ENCODE measurements at places on chromosomes 16 and 17. TPM values are rescaled to one million over a fixed set of nuclear protein-coding genes. Genes with fewer than 3 reads are reported as not detected.

DNA sequence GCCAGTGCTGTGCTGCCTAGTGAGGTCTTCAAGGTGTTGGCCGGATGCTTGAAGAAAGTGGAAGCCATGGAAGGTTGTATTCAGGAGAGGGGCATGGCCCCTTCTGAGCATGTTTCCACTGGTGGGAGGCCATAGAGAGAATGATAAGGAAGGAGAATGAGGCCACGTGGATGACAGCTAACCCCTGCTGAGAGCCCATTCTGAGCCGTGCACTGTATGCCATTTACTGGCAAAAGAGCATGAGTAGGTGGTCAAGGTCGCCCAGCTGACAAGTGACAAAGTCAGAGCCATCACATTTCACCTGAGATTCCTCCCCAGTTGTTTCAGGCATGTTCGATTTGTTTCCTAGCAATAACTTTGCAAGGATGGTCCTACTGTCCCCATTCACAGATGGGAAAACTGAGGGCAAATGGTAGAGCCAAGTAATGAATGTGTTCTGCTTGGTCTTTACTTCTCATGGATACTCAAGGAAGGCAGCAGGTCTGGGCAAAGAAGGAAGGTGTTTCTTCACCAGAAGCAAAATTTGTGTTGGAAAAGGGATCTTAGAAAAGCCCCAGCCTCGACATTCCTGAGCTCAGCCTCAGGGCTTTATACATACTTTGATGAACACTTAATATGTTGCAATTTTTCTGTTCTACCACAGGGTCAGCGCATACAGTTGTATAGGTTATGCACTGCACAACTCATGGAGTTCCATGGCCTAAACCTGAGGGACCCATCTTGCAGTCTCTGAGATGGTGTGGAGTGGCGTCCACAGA lies 10.5 kb upstream of the NKD1 start:
- no peak for DNase-seq

DNA sequence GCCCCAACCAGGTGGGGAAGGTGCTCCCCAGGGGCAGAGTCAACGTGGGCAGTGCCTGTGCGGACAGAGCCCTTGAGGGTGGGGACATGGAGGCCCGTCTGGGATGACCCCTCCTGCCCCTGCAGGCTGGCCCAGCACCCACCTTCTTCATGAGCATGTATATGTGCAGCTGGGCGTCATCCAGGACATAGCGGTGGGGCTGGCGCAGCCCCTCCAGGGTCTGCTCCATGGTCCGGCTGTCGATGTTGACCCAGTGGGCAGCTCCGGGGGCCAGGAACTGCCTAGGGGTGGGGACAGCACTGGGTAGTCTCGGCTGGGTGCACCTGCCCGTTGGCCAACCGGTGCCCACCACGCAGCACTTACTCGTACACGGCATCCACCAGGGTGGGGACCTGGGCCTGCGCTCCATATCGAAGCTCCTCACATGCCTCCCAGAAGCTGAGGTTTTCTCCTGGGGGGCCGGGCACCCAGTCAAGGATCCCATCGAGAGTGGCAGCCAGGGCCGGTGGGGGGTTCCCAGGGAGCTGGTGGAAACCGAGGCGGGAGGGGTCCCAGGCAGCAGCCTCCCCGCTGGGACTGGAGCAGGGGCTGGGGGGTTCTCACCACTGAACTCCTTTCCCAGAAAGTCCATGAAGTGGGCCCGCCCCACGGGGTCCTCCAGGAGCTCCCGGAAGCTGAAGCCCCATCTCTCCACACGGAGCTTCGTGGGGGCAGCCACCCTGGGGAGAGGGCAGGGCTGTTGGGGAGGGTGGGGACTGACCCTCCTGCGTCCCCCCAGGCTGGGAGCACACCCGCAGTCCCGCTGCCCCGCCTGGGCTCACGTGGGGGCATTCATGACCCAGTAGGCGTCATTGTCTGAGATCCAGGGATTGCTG lies 5.1 kb downstream of the RGS11 start:
- DNase-seq: no peak

DNA sequence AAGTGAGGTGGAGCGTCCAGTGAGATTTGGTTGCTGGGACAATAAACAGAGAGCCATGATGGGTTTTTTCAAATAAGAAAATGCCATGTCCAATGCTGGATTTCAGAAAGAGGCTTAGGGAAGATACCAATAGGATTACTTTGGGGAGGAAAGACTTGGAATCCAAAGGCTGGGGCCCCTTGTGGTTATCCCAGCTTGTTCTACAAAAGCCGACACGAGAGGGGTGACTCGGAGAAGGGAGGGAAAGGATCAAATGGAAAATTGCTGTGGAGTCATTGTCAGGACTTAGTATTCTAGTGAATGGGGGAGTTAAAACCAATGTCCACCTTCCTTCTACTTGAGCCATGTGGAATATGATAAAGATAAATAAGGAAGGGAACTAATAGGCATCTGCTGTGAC lies 305.5 kb downstream of the SOX9 start:
- DNase-seq: no peak

GRCh38 chr16:24216961-24217360 lies 39.2 kb upstream of the CACNG3 start:
- no peak for DNase-seq

- no peak for DNase-seq
These were observed 2.1 kb downstream of the SLC2A4 start for GRCh38 chr17:7283471-7284216.

DNA sequence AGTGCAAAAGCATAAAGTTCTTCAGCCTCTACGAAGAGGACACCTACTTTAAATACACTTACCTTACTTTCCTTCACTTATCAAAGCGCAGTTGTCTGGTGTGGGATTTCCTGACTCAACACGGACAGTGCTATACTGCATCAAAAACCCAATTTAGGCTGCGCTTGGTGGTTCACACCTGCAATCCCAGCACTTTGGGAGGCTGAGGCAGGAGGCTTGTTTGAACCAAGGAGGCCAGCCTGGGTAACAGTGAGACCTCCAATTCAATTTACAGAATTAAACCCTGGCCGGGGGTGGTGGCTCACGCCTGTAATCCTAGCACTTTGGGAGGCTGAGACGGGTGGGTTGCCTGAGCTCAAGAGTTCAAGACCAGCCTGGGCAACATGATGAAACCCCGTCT lies 4.1 kb downstream of the JMJD6 start:
- DNase-seq: no peak

DNA sequence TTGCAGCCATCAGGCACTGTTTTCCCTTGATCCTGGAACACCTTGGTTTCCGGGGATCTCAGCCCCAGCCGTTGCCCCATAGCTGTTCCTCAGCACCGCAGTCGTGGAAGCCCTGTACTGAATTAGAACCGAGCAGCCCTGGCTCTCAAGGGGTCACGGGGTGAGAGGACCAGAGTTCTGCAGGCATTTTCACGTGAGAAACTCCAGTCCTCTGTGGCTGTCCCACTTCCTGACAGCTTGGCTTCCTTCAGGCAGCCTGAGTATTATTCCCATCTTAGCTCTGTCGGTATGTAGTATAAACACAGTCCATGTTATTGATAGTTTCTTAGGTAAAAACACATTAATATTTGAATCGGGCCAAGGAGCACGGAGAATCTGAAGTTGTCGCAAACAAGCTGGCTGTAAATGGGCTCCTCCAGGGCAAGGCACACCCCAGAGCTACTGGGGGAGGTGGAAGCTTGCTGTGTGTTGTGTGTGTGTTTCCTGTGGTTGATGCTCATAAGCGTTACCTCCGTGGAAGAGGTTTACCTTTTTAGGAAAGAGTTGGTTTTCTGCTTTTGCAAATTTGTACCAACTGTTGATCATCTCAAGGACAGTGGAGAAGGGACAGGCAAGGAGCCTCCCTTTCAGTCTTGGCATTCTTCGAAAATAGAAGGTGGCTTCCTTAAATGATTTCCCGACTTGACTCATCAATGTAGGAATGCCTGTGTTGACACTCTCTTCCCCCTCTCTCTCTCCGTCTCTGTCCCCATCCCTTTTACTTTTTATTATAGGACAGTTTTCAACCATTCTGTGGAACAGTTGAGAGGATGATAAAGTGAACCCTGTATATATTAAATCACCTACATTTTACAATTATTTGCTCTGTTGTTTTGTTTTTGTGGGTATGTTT lies 208.9 kb upstream of the CHMP6 start:
- no peak for DNase-seq

DNA sequence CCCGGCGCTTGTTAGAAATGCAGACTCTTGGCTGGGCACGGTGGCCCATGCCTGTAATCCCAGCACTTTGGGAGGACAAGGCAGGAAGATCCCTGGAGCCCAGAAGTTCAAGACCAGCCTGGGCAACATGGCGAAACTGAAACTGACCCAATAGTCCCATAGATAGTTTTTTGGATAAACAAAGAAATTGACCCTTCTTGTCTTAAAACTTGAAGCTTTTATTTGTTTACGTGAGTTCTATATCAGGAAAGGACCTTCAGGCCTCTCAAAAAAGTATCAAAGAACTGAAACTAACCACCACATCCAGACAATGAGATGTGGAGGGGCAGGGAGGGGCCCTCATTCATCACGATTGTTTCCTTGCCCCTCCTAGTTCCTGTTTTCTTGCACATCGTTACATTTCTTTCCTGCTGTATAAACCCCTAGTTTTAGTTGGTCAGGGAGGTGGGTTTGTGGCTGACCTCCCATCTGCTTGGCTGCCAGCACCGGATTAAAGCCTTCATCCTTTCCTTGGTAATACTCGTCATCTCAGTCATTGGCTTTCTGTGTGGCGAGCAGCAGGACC lies 29.9 kb upstream of the PRM1 start:
- DNase-seq: no peak

The C16orf95 gene
- 3.3 TPM for total RNA-seq

The BCL6B gene
- not detected for total RNA-seq

The NACA2 gene
- total RNA-seq: not detected

The ADAT1 gene
- total RNA-seq: 37.9 TPM

The VAMP2 gene
- total RNA-seq: 28.0 TPM

The NME3 gene
- total RNA-seq: 36.3 TPM

The NPIPB6 gene
- total RNA-seq: 1.7 TPM

The TMEM204 gene
- total RNA-seq: not detected

The ALDH3A1 gene
- total RNA-seq: not detected
